ENCODE measurements at places on chromosomes 6 and 20.

DNA sequence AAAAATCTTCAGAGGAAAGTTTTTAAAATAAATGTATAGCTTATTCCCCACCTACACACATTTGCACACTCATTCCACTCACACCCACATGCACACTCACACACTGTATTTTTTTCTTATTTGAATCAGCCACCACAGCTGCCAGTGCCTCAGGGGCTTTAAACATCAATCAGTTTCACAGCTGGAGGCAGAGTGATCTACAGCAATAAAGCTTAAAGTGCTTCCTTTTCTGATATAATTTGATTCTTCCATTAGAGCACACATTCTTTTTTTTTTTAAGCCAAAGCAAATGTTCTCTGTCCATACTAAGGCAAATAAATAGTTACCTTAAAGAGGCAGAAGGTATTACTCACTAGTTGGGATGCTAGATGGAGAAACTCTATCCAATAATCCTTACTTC lies 498.8 kb upstream of the POU3F2 start:
- DNase-seq = no peak

GRCh38 chr6:108805611-108806167 lies 42.5 kb upstream of the ARMC2 start:
- DNase-seq = no peak

- DNase-seq = peak; percentile 82
Observed at GRCh38 chr6:104859225-104860146, at the start of gene HACE1. HACE1 (minus strand) TSS chr6:104859919; CDS start chr6:104859642, 277 bp downstream.

DNA sequence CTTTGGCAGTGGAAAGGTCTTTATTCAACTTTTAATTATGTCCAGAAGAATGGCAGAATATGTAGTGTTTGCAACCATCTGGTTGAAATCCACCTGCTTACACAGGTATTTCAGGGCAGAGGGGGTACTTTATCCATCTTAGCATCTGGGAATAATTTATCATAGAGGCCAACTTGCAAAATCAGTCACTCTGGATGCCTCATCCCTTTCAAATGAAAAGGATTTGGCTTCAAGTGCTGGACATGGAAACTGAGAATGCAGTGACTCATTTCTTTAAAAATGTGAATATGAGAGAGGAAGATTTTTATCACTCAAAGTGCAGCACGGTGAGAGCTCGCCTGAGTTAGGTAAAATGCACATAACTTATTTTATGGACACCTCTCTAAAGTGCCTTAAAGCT lies 758.3 kb downstream of the KIF16B start:
- no peak for DNase-seq

- DNase-seq = no peak
Observed at GRCh38 chr20:18916886-18917750, 103.5 kb downstream of the SCP2D1 start.

GRCh38 chr6:84269947-84270733 lies 42.7 kb upstream of the CEP162 start:
- no peak for DNase-seq

- no peak for DNase-seq
Observed at GRCh38 chr20:58868795-58869194, 16.3 kb downstream of the GNAS start.

DNA sequence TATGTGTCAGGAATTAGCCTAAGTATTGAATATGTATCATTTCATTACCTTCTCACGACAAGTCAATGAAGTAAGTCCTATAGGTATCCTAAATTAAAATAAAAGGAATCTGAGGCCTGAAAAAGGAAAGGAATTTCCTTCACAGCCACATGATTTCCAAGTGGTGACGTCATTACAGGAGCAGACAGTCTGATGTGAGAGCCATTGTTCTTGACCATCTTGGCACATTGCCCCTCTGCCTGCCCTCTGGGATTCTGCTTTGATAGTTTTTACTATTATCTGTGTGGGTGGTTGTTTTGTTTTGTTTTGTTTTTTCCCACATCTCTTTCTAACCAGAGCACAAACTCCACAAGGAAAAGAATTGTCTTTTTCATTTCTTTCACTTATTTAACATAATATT lies 219.8 kb upstream of the UFL1 start:
- DNase-seq = no peak

DNA sequence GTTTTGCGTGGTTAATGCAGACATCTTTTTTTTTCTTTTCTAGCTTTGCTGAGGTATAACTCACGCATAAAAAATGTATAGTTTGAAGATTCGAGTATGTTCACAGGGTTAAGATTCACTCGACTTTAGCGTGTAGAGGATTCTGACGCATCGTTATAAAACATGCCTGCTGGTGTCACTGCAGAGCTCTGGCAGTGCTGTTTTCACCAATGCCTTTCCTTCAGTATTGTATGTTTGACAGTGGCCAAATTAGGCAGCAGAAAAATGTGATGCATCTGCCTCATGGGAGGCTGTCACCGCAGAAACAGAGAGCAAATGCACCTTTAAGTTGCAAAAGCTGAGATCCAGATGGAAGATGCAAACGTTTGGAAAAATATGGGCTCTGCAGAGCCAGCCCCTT lies 18.0 kb upstream of the SIRPB2 start:
- no peak for DNase-seq

All from stimulated activated CD8-positive, alpha-beta memory T cell treated with anti-CD3 and anti-CD28 coated beads, Interleukin-7, amount 100 ng/mL, for 48 hours (primary cell).